ENCODE measurements at places on chromosomes 7 and 10.

GRCh38 chr7:2251841-2252771, 10.1 kb downstream of the NUDT1 start:
- DNase-seq, result no peak

DNA sequence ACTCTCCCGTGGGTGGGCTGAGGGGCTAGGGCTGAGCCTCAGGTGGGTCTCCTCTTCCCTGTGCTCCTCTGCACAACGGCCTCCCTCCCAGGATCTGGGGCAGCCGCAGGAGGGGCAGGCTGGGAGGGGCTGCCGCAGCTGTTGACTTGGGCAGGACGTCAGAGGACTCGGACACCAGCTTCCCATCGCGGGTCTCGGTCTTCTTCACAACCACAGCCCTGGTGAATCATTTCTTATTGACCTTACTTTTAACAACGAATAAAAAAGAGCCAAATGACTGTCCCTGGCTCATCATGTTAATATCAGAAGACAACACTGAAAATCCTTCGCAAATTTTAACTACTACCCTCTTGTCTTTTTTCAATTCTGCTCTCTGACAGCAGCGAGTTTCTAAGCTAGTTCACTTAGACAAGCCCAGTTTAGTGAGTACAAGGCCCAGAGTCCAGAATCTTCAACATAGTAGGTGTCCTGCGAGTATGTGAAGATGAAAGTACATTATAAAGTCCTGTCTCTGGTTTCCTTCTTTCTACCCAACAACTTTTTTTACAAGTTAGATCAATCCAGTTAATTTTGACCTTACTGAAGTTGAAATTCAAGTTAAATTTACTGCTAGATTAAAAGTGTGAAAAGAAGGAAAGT, 32.4 kb downstream of the CTNNA3 start:
- no peak for DNase-seq

- DNase-seq, result no peak
Observed at GRCh38 chr7:55977831-55978230, 13.4 kb downstream of the NIPSNAP2 start.

- no peak for DNase-seq
Observed at GRCh38 chr7:128042012-128042411, 10.8 kb upstream of the LRRC4 start.

DNA sequence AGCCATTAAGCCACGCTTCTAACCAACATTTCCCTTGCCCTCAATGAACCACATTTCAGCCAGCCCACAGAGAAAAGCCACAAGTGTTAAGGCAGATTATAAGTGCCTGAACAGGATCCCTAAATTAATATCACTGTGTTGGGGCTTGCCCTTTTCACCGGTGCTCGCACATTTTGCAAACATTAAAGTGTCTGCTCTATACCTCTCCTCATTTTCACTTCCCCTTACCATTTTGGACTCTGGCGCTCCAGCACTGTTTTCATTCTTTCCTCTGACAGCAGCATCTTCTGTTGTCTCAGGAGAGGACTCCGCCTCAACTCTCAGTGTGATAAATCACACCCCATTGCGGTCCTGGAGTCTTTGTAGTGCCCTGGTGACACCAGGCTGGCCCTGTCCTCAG, 274.2 kb downstream of the BAMBI start:
- DNase-seq, result no peak

DNA sequence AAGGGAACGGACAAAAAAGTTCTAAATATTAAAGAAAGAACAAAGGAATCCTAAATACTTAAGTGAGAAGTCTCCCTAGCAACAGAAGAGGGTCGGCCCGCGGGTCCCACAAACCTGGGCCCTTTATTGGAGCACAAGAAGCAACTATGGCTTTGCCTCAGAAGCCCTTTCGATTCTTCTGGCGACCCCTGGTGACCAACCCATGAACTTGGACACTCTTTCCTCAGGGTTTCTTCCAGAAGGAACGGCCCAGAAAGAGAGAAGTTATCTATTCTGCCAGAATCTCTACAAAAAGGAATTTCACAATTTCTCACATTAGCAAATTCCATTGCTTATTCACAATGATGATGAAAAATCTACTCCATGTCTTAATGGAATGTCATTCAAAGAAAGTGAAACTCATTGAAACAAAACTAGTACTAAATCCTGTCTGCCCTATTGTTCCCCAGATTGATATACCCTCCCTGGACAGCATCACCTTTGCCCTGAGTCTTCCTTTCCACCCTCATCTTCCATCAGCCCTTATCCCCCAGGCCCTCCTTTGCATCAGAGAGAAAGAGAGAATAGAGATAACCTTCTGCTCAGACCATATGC, 43.7 kb downstream of the CPVL start:
- peak; percentile 33 for DNase-seq

- no peak for DNase-seq
Observed at GRCh38 chr7:69564454-69565417, 33.5 kb upstream of the AUTS2 start.

DNA sequence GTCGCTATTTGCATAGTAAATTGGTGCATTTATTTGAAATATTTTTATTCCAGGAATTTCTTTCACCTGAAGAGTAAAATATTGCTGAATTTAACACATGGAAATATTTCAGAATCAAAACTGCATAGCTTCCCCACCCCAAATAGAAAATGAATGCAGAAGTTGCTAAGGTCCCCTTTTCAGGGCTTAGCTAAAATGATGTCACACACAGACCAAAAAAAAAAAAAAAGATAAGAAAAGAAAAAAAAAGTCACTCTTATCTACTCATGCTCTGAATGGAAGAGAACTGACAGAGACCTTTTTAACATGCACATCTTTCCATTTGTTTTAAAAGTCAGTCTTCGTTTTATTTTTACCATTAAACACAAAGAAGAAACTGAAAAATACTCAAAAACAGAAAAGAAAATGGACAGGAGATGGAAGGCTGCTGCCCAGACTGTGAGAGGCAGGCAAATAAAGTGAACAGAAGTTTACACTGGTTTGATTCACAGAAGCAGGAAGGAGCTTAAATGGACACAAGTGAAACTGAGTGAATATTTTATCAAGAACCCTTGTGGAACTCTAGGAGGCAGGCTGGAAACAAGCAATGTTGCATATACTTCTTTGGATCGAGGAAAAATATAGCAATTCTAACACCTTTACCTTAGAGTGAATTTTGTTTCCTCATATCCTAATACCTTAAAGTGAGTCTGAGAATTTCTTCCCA, 32.0 kb downstream of the PSMC2 start:
- DNase-seq, result no peak

GRCh38 chr7:44853391-44853790, 5.5 kb upstream of the H2AZ2 start:
- peak; percentile 86 for DNase-seq

- DNase-seq, result no peak
Observed at GRCh38 chr10:79937701-79938151, 11.2 kb downstream of the SFTPD start.

GRCh38 chr7:50981743-50982142, 199.0 kb upstream of the GRB10 start:
- no peak for DNase-seq

DNA sequence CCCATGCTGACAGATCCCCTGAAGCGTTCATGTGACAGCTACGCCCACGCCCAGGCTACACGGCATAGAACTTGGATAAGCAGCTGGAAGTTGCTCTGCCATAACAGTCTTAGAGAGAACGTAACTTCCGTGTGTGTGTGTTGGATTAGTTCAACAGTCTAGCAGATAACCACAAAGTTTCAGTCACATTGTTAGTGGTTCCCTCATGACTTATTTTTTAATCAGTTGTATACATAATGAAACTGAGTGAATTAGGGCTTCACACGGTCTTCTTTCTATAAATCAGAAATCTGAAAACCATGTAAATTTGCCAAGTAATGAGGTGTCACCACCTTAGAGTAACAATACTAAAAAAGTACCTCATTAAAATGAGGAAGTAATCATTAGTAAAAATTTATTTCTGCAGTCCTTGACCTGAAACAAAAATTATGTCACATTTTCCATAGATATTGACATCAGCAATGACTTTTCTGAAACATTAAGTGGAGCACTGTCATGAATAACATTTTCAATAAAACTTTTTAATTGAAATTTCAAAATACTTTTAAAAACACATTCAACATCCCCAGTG, 21.7 kb upstream of the MACC1 start:
- peak; percentile 51 for DNase-seq

GRCh38 chr10:9921544-9921943, 1096.1 kb upstream of the CELF2 start:
- no peak for DNase-seq

GRCh38 chr10:8130973-8131911, 76.8 kb downstream of the GATA3 start:
- peak; percentile 67 for DNase-seq

DNA sequence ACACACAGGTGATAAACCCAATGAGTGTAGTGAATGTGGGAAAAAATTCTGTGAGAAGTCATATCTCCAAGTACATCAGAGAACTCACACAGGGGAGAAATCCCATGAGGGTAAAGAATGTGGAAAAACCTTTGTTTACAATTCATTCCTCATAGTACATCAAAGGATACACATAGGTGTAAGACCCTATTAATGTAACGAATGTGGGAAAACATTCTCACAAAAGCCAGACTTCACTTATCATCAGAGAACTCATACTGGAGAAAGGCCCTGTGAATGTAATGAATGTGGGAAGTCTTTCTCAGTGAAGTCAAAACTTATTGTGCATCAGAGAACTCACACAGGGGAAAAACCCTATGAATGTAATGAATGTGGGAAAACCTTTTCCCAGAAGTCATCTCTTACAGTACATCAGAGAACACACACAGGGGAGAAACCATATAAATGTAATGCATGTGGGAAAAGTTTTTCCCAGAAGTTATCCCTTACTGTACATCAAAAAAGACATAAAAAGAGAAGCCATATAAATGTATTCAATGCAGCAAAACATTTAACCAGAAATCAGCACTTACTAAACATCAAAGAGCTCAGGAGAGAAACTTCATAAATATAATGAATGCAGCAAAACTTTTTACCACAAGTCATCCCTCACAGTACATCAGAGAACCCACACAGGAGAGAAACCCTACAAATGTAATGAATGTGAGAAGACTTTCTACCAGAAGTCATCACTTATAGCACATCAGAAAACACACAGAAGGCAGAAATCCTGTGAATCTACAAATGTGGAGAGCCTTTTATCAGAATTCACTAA, 49.8 kb downstream of the ZNF239 start:
- no peak for DNase-seq

- DNase-seq, result peak; percentile 25
Observed at GRCh38 chr7:90432752-90433151, 29.5 kb downstream of the CLDN12 start.

GRCh38 chr7:27930910-27931476, 191.0 kb downstream of the TAX1BP1 start:
- DNase-seq, result no peak

- DNase-seq, result peak; percentile 9
Observed at GRCh38 chr7:142280263-142280662, 22.4 kb upstream of the PRSS58 start.

- DNase-seq, result peak; percentile 80
Observed at GRCh38 chr10:59688921-59689351, 20.7 kb downstream of the SLC16A9 start.

GRCh38 chr10:132464256-132465192, 67.5 kb downstream of the PWWP2B start:
- no peak for DNase-seq

DNA sequence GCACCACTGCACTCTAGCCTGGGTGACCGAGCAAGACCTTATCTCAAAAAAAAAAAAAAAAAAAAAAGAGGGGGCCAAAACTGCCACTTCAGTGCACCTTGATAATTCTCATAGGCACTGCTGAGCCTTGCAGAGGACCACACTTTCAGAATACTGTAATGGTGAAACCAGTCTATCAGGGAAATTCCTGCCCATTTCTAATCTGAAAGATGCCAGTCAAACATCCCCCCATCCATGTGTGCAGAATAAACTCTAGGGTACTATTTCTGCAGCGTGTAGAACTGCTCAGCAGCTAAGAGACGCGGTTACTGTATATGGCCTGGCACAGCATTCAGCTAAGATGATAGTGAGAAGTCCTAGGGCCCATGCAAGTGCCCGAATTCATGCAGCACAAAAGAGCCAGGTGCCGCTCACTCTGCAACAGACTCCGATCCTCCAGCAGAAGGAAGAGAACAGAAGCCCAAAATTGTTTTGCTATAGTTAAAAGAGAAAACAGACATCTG, 286.8 kb upstream of the KLF14 start:
- no peak for DNase-seq

DNA sequence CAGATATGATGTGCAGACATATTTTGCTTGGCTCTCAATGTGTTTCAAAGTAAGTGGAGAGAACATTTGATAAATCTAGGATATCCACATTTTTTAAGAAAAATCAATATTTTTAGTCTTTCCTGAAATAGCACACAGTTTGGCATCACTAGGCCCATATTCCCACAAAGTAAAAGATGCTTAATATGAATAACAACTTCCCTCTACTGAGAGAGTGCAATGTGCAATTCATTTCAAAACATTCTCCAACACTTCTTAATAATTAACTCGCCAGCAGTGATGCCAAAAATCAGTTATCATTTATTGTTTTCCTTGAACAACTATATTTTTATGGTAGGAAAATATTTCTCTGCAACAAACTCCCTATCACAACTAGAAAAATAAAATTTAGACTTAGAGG, 800.2 kb upstream of the MBL2 start:
- DNase-seq, result no peak

DNA sequence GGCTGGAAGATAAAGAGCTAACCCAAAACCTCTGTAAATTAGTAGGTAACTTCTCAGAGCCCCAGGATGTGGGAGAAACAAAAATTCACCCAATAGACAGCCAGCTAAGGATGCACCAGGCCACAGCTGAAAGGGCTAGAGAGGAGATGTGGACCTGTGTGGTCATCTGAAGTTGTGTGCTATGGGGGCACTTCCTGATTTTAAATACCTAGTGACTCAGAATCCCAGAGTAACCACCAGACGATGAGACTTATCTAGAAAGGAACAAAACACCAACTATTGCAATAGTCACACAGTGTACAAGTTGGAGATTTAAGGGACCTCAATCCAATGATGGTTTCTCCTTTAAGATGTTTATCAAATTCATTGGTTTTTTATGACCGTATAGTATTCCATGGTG, 408.3 kb upstream of the ANKRD30A start:
- DNase-seq, result no peak

GRCh38 chr10:101779544-101780186, 3.6 kb downstream of the NPM3 start:
- peak; percentile 33 for DNase-seq

GRCh38 chr10:67667035-67667425, 29.0 kb downstream of the CTNNA3 start:
- no peak for DNase-seq

DNA sequence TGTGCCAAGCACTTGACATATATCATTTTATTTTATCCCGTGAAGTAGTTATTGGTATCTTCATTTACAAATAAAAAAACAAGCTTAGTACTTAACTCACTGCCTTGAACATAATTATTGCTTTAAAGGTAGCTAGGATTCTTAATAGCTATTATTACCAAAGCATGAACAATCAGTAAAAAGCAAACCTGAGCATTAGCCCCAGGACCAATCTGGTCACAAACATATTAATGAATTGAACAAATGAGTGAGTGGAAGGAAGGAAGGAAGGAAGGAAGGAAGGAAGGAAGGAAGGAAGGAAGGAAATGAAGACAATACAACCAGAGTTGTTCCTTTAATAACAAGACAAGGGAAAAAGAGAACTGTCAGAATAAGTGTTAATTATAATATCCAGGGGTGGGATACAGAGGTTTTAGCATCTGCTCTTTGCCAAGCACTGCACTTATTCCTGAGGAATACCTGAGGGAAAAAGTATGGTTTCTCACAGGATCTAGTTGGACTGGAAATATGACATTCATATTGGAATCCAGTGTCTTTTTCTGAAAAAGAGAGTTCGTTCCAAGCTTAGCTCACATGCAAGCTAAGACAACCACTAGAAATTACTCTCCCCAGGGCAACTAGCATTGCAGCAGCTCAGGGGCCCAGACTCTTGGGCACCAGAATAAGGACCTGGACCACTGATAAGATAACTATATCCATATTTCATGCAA, 172.9 kb upstream of the MGMT start:
- no peak for DNase-seq
